ENCODE measurements at places on chromosomes 3 and 15. TPM values are rescaled to one million over a fixed set of nuclear protein-coding genes. Genes with fewer than 3 reads are reported as not detected.
A peak's percentile ranks its signal among the peaks of the same experiment; 100 is the strongest.

GRCh38 chr15:59176653-59177316 is 29.9 kb upstream of the LDHAL6B start:
- H3K27me3 ChIP-seq = peaks cover 12% of the 10 kb centered on the region
- no peak for DNase-seq
- H3K36me3 ChIP-seq = peaks cover 6% of the 10 kb centered on the region
- no peaks in the 10 kb centered on the region for H3K4me1 ChIP-seq
- no peak overlapping the region for H3K4me3 ChIP-seq

GRCh38 chr15:61169904-61170695 is 59.0 kb downstream of the RORA start:
- H3K36me3 ChIP-seq = peaks cover 2% of the 10 kb centered on the region
- DNase-seq = peak; percentile 10
- H3K27ac ChIP-seq = no peak overlapping the region

GRCh38 chr3:142120707-142121106 is 28.6 kb downstream of the TFDP2 start:
- H3K4me1 ChIP-seq = peaks cover 3% of the 10 kb centered on the region
- DNase-seq = no peak
- H3K4me3 ChIP-seq = no peak overlapping the region

DNA sequence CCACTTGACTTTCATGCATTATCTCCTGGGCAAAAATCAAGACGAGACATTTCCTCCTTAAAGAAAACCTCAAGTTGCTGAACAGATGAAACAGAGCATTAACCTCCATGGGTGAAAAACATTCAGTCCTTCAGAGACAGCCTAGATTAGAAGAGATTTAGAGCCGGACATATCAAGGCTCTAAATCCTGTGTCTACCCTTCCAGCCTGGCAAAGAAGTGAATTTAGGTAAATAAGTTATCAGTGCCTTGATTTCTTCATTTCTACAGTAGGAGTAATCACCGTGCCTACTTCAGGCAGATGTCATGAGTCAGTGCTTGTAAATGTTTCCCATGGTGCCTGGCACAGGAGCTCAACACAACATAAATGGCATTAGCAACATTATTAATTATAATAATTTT is 159.3 kb upstream of the PRICKLE2 start:
- no peak for DNase-seq
- no peak overlapping the region for H3K27ac ChIP-seq
- peaks cover 12% of the 10 kb centered on the region for H3K27me3 ChIP-seq
- no peaks in the 10 kb centered on the region for H3K36me3 ChIP-seq

DNA sequence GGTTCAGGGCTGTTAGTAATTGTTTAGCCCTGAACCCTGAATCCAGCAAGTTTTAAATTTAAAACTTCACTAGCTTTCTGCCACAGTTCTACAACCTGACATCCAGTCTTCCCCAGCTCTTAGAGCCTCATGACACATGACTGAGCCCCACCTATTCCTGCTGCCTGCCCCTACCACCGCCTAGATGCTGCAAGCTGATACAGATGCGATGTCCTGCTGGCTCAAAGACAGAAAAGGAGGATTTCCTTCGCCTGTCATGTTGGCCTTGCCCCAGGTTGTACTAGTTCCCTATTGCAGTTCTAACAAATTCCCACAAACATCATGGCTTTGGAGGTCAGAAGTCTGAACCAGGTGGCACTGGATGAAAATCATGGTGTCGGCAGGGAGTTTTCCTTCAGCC is 510.6 kb upstream of the PPP2R3A start:
- H3K27me3 ChIP-seq = no peaks in the 10 kb centered on the region
- H3K4me3 ChIP-seq = no peak overlapping the region
- no peaks in the 10 kb centered on the region for H3K36me3 ChIP-seq
- H3K4me1 ChIP-seq = no peaks in the 10 kb centered on the region
- no peak overlapping the region for H3K27ac ChIP-seq

- H3K4me3 ChIP-seq = no peak overlapping the region
- peaks cover 41% of the 10 kb centered on the region for H3K27me3 ChIP-seq
- no peaks in the 10 kb centered on the region for H3K4me1 ChIP-seq
- H3K27ac ChIP-seq = no peak overlapping the region
Measured at GRCh38 chr3:70631716-70632307, 319.4 kb upstream of the MDFIC2 start.

GRCh38 chr3:138653567-138653966 is 45.0 kb downstream of the FAIM start:
- no peak overlapping the region for H3K4me3 ChIP-seq
- no peaks in the 10 kb centered on the region for H3K27me3 ChIP-seq
- no peaks in the 10 kb centered on the region for H3K4me1 ChIP-seq
- peaks cover 53% of the 10 kb centered on the region for H3K36me3 ChIP-seq
- H3K27ac ChIP-seq = no peak overlapping the region

GRCh38 chr3:43017593-43018195 is 38.6 kb downstream of the GASK1A start:
- peaks cover 26% of the 10 kb centered on the region for H3K4me1 ChIP-seq
- H3K4me3 ChIP-seq = no peak overlapping the region
- no peak for DNase-seq
- peaks cover 7% of the 10 kb centered on the region for H3K36me3 ChIP-seq

DNA sequence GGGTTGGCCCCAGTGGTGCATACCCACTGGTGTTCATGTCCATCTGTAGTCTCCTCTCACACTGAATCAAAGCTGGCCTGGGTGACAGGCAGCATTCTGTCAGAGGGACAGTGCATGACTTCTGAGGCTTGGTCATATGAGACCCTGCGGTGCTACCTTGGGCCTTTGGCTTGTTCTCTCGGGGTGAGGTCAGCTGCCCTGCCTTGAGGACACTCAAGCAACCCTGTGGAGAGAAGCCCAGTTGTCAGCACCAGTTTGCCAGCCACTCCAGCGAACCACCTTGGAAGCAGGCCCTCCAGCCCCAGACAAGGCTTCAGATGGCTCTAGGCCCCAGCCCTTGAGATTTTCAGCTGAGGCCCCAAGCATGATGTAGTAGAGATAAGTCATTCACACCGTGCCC is 16.9 kb upstream of the RAB7A start:
- no peaks in the 10 kb centered on the region for H3K4me1 ChIP-seq
- H3K4me3 ChIP-seq = no peak overlapping the region
- no peaks in the 10 kb centered on the region for H3K36me3 ChIP-seq
- H3K27ac ChIP-seq = no peak overlapping the region
- H3K27me3 ChIP-seq = no peaks in the 10 kb centered on the region
- no peak for DNase-seq

- no peaks in the 10 kb centered on the region for H3K27me3 ChIP-seq
- no peak overlapping the region for H3K27ac ChIP-seq
- H3K4me3 ChIP-seq = no peak overlapping the region
- DNase-seq = no peak
Measured at GRCh38 chr3:15638891-15639262, 37.3 kb downstream of the BTD start.

DNA sequence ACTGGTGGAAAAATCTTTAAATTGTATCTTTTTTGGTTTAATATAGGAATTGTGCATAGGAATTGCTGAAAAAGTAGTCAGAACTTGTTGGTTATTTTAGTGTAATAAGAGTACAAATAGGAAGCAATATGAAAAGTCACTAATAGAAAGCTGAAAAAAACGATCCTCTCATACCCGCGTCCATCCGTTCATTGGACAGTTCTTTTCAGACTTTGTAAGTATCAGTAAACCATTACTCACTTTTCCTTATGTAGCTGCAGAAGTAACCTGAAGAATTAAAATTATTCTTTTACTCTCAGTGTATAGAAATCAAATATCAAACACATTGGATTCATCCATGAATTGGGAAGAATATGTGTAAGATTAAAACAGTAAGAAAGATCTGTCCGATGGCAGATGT is 4.4 kb downstream of the FNDC3B start:
- peaks cover 3% of the 10 kb centered on the region for H3K36me3 ChIP-seq
- H3K4me3 ChIP-seq = no peak overlapping the region
- peaks cover 34% of the 10 kb centered on the region for H3K4me1 ChIP-seq
- no peak overlapping the region for H3K27ac ChIP-seq

GRCh38 chr15:39580117-39580484 is 778 bp upstream of the THBS1 start:
- peak; percentile 87 for DNase-seq
- H3K4me3 ChIP-seq = peak overlapping the region; percentile 58
- no peak overlapping the region for H3K27ac ChIP-seq
- peaks cover 10% of the 10 kb centered on the region for H3K4me1 ChIP-seq
- H3K36me3 ChIP-seq = no peaks in the 10 kb centered on the region

DNA sequence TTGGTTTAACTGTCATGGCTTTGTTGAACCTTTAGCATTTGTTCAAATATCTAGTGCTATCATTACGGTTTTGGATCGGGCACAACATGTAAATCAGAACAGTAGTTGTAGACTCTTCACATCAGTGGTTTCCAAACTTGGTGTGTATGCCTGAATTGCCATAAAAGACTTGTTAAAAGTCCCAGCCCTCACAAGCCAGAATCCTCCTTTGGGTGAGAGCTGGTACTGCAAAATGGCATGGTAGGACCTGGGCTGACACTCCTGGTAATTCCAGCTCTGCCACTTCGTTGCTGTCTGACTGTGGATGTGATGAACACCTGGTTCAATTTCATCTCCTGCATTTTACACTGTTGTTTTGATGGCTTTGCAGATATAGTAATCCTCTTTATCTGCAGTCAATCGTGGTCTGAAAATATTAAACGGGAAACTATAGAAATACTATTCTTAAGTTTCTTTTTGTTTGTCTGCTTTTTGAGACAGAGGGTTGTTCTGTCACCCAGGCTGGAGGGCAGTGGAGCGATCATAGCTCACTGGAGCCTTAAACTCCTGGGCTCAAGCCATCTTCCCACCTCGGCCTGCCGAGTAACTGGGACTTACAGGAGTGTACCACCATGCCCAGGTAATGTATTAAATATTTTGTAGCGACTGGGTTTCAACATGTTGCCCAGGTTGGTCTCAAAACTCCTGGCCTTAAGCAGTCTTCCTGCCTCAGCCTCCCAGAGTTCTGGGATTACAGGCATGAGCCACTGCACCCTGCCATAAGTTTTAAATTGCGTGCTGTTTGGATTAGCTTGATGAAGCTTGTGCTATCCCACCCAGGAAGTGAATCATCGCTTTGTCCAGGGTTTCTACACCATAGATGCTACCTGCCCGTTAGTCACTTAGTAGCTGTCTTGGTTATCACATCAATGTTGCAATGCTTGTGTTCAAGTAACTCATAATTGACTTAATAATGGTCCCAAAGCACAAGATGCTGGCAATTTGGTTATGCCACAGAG is 61.6 kb downstream of the RAB7A start:
- peak overlapping the region; percentile 99 for H3K27ac ChIP-seq
- no peaks in the 10 kb centered on the region for H3K27me3 ChIP-seq
- peak; percentile 48 for DNase-seq
- H3K36me3 ChIP-seq = peaks cover 37% of the 10 kb centered on the region
- peak overlapping the region; percentile 76 for H3K4me3 ChIP-seq

- peak; percentile 50 for DNase-seq
- H3K27ac ChIP-seq = peak within 1 kb of the TSS; percentile 32
- H3K27me3 ChIP-seq = peaks cover 47% of the 10 kb centered on the region
- H3K4me3 ChIP-seq = peak within 1 kb of the TSS; percentile 72
Measured at GRCh38 chr3:13548696-13549622, at the start of gene FBLN2. TSS of gene FBLN2 (plus strand) at chr3:13549125. CDS start at chr3:13570356, 21,231 bp downstream.

GRCh38 chr15:65553691-65554090 is 23.4 kb downstream of the HACD3 start:
- DNase-seq = no peak
- no peaks in the 10 kb centered on the region for H3K27me3 ChIP-seq
- peaks cover 17% of the 10 kb centered on the region for H3K36me3 ChIP-seq

- peaks cover 2% of the 10 kb centered on the region for H3K36me3 ChIP-seq
- H3K4me3 ChIP-seq = no peak overlapping the region
- no peak for DNase-seq
- no peaks in the 10 kb centered on the region for H3K27me3 ChIP-seq
- H3K4me1 ChIP-seq = no peaks in the 10 kb centered on the region
Measured at GRCh38 chr3:142735462-142735861, 11.6 kb downstream of the TRPC1 start.

DNA sequence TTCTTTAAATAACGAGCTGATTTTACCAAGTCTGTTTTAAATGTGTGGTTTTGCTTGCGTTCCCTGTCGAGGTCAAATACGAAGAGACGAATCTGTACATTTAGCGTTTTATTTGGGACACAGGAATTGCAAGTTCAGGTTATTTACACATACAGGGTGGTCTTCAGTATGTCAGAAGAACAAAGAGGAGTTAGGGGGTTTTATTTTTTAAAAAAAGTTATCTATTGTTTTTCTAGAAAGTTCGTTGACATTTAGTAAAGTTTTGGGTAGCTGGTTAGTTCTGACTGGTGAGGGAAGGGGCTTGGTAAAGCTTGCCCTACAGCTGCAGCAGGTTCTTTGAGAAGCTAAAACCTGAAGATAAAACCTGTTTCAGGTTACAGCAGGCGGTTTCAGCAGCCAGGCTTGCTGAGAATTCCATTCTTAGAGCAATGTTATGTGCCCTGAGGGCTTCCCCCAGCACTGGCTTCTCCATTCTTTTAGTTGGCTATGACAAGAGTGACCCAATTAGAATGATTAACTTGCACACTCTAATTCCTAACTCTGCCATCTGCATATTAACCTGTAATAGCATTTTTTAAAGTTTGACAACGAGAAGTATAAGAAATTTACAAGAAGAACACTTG is 815 bp upstream of the ZNF280D start:
- H3K27me3 ChIP-seq = no peaks in the 10 kb centered on the region
- no peak for DNase-seq
- no peak overlapping the region for H3K4me3 ChIP-seq
- peaks cover 27% of the 10 kb centered on the region for H3K4me1 ChIP-seq
- H3K36me3 ChIP-seq = peaks cover 26% of the 10 kb centered on the region
- peak overlapping the region; percentile 6 for H3K27ac ChIP-seq

GRCh38 chr3:50165910-50166538 is 10.9 kb downstream of the SEMA3F start:
- H3K36me3 ChIP-seq = no peaks in the 10 kb centered on the region
- H3K27ac ChIP-seq = no peak overlapping the region

DNA sequence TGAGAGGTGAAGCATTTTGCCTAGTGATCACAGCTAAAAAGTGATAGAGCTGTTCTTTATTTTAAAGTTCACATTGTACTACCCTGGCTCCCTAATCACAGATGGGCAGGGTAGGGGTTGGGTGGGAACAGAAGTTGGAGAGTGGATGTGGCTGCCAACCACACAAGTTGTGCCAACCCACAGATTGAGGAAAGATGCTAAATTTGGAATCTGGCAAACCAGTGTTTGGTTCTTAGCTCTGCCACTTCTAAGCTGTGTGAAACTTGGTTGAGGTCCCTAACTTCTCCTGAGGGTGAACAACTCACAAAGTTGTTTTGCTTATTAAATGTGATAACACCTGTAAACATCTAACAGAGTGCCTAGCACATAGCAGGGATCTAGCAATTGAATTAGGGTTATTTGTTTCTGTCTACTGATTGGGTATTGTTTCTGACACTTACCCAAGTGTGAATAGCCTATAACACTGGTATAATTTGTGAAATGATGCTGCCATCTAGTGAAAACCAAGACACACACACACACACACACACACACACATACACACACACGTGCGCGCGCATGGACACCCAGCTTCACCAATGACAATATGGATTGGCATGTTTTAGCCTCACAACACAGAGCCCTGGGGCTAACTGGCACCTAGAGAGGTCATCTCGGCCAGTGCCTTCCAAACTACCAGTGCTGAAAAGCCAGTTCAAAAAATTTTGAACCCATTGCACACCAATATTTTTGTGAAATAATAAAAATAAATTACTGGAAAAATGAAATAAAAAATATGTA is 25.3 kb downstream of the ADGRG7 start:
- no peaks in the 10 kb centered on the region for H3K36me3 ChIP-seq
- DNase-seq = peak; percentile 25
- H3K27me3 ChIP-seq = peaks cover 24% of the 10 kb centered on the region
- H3K4me3 ChIP-seq = no peak overlapping the region

IL5RA gene
- total RNA-seq = not detected

GOLGA8K gene
- total RNA-seq = 0.56 TPM

NTRK3 gene
- total RNA-seq = not detected

INO80 gene
- 26.1 TPM for total RNA-seq

SCN11A gene
- 0.08 TPM for total RNA-seq

TGM4 gene
- not detected for total RNA-seq

GHRL gene
- total RNA-seq = 0.41 TPM

SNTN gene
- total RNA-seq = not detected

Measured in activated naive CD8-positive, alpha-beta T cell treated with anti-CD3 and anti-CD28 coated beads for 36 hours (primary cell).